ENCODE measurements at places on chromosomes 12 and 14.
A peak's percentile ranks its signal among the peaks of the same experiment; 100 is the strongest.

DNA sequence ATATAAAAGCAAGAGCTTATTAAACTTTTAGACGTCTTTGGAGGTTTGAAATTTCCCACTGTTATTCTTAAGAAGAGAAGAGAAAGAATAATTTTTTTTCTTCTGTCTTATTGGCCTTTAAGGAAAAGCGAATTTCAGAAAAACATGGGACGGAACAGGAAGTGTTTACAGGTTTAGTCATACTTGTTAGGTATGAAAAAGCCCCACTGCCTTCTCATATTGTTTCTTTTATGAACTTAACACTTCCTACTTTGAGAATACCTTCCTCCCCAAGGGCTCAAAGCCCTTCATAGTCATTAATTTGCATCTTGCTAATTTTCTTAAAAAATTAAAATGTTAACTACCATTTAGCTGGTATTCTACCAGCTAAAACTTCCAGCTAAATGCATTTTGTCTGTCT, 82.0 kb downstream of the ETV6 start:
- no peak for DNase-seq

GRCh38 chr14:50726372-50727107, 58.4 kb upstream of the SAV1 start:
- DNase-seq = no peak

DNA sequence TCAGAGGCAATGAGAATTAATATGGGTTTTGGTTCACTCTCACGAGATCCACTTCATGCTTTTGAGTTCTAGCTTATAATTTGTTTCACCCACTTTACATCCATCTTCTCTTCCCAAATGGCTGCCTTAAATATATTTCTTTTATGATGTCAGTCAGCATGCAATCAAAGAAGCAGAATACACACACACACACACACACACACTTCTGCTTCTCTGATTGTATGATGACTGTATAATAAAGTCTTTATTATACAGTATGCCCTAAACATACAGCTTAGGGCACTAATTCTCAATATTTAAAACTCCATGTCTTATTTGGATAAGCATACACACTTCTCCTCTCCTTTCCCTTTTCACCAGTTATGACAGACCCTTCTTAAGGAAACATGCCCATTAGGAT, 6.7 kb upstream of the ETV6 start:
- no peak for DNase-seq

DNA sequence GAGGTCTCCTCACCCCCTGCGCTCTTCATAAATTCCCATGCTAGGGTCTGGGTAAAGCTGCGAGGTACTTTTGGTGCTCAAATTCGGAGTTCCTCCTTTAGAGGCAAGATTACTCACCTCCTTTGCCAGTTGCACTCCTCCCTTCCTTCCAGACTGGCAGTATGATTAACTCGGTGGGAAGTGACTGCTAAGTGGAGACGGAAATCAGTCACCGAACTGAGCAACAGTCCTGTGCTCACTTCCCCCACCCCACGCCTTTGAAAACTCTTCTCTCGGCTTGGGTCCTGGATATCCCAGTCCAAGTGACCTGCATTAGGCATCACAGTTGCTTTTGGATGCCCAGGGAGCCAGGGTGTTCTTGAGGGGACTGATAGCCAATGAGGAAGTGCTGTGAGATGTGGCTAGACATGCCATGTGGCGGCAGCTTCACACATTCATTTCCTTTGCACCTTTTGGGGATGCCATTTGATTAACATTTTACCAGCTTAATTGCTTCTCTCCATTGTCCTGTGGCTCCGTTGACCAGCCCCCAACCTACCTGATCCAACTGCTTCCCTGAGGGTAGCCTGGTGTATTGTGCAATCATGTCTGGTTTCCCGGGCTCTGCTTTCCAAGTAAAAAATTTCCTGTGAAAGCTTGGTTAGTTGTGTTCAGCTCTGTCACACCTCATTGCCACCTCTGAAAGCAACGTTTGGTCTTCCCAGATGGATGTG, 840 bp downstream of the PNP start:
- DNase-seq = peak; percentile 18

DNA sequence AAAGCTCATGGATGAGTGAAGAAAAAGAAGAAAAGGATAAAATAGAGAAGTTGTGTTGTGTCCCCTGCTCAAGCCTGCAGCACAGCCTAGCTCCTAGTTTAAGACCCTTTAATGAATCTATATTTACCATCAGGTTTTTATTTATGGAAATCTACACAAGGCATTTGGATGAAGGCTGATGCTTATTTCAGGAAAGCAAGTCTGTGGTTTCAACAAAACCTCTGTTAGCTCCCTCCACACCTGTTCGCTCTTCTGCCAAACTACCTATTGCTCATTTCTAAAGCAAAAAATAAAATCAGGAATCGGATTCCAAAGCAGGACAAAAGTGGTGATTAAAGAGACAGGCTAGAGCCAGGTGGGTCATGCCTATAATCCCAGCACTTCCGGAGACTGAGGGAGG, 18.9 kb upstream of the MAP3K9 start:
- no peak for DNase-seq

DNA sequence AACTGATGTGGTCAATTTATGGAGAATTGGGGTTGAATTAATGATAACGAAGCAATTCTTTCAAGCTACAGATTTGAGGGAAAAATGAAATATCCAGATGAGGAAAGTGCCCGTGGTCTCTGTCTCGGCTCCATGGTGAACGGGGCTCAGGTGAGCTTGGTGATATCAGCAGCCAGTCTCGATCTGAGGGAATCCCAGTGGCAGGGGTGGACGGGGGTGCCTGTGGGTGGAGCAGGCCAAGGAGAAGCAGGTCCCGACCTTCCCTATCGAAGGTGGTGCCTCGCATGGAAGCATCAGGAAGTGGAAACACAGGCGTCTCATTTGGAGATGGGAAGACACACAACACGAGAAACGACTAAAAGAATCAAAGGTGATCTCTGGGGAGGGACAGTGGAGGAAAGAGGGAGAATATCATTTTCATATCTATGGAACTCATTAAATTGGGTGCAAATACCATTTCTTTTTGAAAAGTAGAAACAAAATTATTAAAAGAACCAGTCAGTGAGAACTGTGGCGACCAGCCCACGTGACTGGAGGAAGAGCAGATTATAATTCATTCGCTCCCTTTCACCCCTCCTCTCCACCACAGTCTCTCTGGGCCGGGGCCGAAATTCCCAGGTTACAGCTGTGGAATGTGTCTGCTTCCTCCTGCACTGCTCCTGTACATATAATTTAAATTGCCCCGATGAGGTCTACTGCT, 354.3 kb upstream of the SFSWAP start:
- DNase-seq = no peak

- DNase-seq = no peak
Measured at GRCh38 chr12:108180255-108181094, 51.4 kb downstream of the WSCD2 start.

GRCh38 chr12:94807951-94808350, 157.6 kb upstream of the TMCC3 start:
- no peak for DNase-seq

DNA sequence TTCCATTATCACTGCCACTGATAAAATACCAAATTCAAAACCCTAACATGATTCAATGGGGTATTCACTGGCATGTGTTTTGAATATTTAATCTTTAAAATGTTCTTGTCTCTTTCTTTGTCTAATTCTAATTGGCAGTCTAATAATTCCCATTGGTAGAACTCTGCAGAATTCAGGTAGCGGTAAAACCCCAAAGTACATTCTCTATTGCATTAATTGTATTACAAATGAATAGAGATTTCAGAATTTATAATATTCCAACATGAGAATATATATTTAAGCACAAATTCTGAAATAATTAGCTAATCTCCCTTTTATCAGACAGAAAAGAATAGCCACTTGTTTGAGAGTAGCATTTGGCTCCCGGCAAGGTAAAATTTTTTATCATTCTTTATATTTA, at the start of gene OR4N5:
Gene OR4N5 (plus strand): TSS at position 301 of the 400 bp plus-strand sequence. CDS start 4,916 bp downstream, outside the sequence.
- DNase-seq = no peak

DNA sequence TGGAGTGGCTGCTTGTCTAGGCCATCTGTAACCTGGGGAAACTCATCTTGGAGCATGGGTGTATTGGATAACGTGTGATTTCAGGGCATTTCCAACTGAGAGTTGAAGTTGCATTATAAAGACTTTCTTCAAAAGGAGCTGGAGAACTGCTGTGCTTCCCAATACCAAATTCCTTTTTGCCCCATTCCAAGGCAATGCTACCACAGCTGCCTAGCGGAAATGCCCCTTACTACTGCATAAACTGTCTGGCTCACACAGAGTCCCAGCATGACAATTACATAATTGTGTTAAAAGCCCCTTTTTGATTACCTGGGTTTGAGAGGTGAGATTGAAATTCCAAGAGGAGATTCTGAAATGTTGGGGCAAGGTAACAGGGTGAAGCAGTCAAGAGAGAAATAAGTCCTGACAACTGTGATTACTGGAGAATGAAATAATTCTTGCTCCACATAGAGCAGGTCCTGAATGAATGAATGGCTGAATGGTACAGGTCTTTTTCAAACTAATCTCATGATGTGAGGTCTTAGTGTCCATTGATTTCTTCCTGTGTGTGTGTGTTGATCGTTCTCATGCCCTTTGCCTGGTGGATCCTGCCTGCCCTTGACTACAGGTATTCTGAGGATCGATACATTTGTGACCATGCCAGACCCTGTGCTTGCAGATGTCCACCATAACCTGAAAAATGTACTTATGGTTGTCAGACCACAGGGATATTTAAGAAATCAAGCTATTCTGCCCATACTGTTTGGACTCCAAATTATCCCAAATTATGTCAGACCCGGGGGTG, 386.5 kb downstream of the GRIN2B start:
- no peak for DNase-seq

DNA sequence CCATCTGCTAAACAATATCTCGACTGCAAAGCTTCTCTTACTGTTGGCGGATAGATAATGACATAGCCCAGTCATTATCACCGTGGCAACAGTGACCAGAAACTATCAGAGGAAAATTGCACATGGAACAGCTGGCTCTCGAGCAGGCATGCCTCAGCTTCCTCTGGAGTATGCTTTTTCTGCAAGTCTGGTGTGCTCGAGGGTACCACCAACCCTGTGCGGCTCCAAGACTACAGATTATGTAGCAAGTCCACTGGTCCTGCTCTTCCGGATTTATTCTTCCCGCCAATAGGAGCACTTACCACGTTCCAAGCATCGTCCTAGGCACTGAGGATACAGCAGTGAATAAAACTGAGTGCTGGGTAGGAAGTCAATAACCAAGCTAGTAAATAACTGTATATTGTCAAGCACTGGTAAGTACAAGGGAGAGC, 1.4 kb upstream of the GLRX5 start:
- DNase-seq = no peak

GRCh38 chr14:50792634-50793068, 38.3 kb downstream of the NIN start:
- DNase-seq = no peak
